ENCODE measurements at places on chromosomes 1 and 21. TPM values are rescaled to one million over a fixed set of nuclear protein-coding genes. Genes with fewer than 3 reads are reported as not detected.
A peak's percentile ranks its signal among the peaks of the same experiment; 100 is the strongest.

C1orf94 gene
- total RNA-seq: 5.8 TPM

S100PBP gene
- total RNA-seq: 68.3 TPM

SEC22B gene
- 10.7 TPM for total RNA-seq

ANGPTL3 gene
- not detected for total RNA-seq

TTC39A gene
- total RNA-seq: 5.5 TPM

- H3K27ac ChIP-seq: no peak overlapping the region
- no peaks in the 10 kb centered on the region for H3K27me3 ChIP-seq
- H3K36me3 ChIP-seq: no peaks in the 10 kb centered on the region
- no peaks in the 10 kb centered on the region for H3K4me1 ChIP-seq
- no peak overlapping the region for H3K4me3 ChIP-seq
Observed at GRCh38 chr1:67937010-67937409, 103.7 kb upstream of the GNG12 start.

- H3K4me1 ChIP-seq: peaks cover 2% of the 10 kb centered on the region
- H3K27me3 ChIP-seq: no peaks in the 10 kb centered on the region
- no peak overlapping the region for H3K27ac ChIP-seq
- no peak overlapping the region for H3K4me3 ChIP-seq
- H3K36me3 ChIP-seq: no peaks in the 10 kb centered on the region
Observed at GRCh38 chr1:86773341-86774288, 69.2 kb downstream of the SH3GLB1 start.

- no peak overlapping the region for H3K27ac ChIP-seq
- DNase-seq: no peak
- H3K36me3 ChIP-seq: no peaks in the 10 kb centered on the region
- no peaks in the 10 kb centered on the region for H3K4me1 ChIP-seq
- H3K27me3 ChIP-seq: peaks cover 8% of the 10 kb centered on the region
Observed at GRCh38 chr1:225366018-225366417, 61.8 kb downstream of the LBR start.

DNA sequence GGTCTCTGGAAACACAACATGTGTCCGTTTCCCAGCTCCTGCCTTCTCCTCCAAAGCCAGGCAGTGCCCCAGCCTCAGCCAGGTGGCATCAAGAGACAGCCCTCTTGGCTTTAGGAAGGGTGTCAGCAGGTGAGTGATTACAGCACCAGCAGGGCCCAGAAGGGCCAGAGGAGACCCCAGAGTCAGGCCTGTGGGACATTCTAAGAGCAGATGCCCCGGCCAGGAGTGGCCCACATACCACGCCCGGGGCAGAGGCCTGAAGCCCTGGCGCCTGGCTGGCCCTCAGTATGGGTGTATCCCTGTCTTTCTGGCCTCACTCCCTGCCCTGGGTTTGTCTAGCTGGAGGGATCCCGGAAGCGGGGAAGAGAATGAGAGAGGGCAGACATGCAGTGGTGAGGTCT lies 109.2 kb downstream of the CASZ1 start:
- H3K27ac ChIP-seq: no peak overlapping the region
- no peaks in the 10 kb centered on the region for H3K36me3 ChIP-seq
- no peak for DNase-seq
- peaks cover 11% of the 10 kb centered on the region for H3K4me1 ChIP-seq
- H3K27me3 ChIP-seq: no peaks in the 10 kb centered on the region
- no peak overlapping the region for H3K4me3 ChIP-seq

DNA sequence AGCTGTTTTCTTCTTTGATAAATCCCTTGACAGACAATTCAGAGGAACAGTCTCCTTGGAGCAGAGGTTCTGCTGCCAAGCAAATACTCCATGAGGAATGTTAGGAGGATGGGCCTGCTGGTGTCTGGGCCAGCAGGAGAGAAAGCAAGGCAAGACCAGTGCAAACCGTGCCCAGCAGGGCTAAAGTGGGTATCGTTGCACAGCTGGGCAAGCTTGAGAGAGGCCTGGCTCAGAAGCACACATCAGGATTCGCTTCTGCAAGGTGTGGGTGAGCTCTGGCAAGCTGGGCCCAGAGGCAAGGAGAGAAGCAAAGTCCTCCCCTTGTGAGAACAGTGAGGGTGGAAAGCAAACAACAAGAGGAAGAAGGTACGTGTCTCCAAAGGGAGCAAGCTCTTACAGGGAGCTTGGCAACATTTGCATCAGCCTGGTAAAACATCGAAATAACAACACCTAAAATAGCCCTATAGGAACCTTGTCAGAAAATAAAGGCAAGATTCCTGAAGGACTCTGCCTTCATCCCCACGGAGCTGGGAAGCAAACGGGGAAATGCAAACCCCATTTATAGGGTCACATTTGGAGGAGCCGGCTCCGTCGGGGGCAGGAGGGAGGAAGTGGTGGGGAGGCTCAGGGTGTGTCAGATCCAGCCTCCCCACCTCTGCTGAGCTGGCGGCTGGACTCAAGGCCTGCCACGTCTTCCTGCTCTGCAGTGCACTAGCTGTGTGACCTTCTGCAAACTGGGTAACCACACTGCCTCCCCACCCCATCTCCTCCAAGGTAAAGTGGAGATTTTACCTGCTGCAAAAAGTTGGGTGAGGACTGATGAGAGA lies 62.3 kb upstream of the HIVEP3 start:
- no peak for DNase-seq
- H3K27me3 ChIP-seq: no peaks in the 10 kb centered on the region
- no peak overlapping the region for H3K27ac ChIP-seq
- H3K4me3 ChIP-seq: no peak overlapping the region

GRCh38 chr1:63320022-63320721 lies 2.2 kb upstream of the FOXD3 start:
- peaks cover 4% of the 10 kb centered on the region for H3K4me1 ChIP-seq
- no peak overlapping the region for H3K27ac ChIP-seq
- peak; percentile 66 for DNase-seq
- H3K36me3 ChIP-seq: no peaks in the 10 kb centered on the region
- H3K27me3 ChIP-seq: peaks cover 55% of the 10 kb centered on the region

DNA sequence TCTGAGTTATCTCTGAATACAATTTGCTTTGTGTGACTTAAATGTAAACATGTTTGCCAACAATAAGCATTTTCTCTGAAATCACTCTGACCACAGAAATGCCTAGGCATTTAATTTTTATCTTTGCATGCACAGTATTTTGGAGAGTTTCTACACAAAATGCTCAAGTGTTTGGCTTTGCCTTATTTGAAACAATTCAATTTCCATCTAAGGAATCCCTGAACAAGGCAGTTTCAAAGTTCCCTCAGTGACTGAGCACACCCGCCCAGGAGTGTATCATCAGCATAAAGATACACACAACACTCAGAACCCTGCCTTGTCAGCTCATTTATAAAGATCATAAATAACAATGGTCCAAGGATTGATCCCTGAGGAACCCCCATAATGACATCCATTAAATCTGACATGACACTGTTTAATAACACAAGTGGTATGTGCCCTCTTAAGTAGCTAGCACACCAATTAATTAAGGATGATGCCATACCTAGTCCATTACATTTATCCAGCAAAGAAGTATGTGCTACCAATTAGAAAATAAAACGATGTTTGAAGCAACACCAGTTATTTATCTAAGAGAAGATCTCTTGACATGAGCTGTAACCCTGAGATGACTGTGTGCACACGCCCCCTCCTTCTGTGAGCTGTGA lies 585.8 kb downstream of the ADGRL2 start:
- no peak overlapping the region for H3K4me3 ChIP-seq
- H3K4me1 ChIP-seq: no peaks in the 10 kb centered on the region
- no peaks in the 10 kb centered on the region for H3K27me3 ChIP-seq
- H3K36me3 ChIP-seq: no peaks in the 10 kb centered on the region

GRCh38 chr1:192852001-192852947 lies 43.4 kb downstream of the RGS2 start:
- no peaks in the 10 kb centered on the region for H3K36me3 ChIP-seq
- no peak overlapping the region for H3K27ac ChIP-seq
- H3K4me1 ChIP-seq: no peaks in the 10 kb centered on the region
- H3K27me3 ChIP-seq: no peaks in the 10 kb centered on the region
- no peak overlapping the region for H3K4me3 ChIP-seq

DNA sequence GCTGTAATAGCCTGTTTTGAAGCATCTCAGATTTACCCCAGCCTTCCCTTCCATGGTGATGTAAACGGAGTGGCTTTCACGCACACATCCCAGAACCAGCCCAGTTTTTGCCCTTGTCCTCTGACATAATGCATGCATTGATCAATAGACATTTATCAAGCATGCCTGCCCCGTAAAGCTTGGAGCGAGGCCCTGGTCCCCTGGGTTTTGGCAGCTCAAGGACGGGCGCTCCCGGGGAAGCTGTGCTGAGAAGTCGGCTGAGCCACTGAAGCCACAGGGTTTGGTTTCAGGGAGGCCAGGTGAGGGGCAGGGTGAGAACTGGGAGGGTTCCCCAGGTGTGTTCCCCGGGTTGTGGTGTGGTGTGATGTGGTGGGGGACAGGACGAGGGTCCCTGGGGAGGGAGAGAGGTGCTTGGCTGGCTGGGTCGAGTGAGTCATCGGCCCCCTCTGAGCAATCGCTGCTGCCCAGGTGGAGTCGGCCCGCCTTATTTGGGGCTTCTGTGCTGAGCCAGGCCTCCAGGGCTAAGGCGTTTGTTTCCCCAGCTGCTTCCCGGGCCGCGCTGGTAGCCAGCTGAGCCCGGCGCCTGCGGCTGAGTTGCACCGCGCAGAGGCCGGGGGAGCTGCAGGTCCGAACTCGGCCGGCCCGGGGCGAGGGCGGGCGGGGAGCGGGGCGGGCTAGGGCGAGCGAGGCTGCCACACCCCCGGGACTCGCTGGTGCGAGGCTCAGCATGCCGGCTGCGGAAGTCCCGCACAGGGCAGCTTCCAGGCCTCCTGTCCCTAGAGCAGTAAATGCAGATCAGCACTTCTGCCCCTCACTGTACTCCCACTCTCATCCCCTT lies 23.6 kb downstream of the ATP2B4 start:
- peaks cover 8% of the 10 kb centered on the region for H3K4me1 ChIP-seq
- no peaks in the 10 kb centered on the region for H3K36me3 ChIP-seq
- DNase-seq: peak; percentile 38
- H3K27ac ChIP-seq: peak overlapping the region; percentile 61

GRCh38 chr1:186442651-186443375 lies 18.1 kb downstream of the PDC start:
- DNase-seq: no peak
- H3K27ac ChIP-seq: no peak overlapping the region
- H3K4me3 ChIP-seq: no peak overlapping the region
- H3K4me1 ChIP-seq: no peaks in the 10 kb centered on the region
- no peaks in the 10 kb centered on the region for H3K36me3 ChIP-seq

- H3K36me3 ChIP-seq: no peaks in the 10 kb centered on the region
- peaks cover 12% of the 10 kb centered on the region for H3K27me3 ChIP-seq
- no peak within 1 kb of the TSS for H3K27ac ChIP-seq
- no peak for DNase-seq
Observed at GRCh38 chr1:159009704-159010361, at the start of gene IFI16. TSS of gene IFI16 (plus strand) at chr1:159009907. CDS start at chr1:159014681, 4,774 bp downstream.

DNA sequence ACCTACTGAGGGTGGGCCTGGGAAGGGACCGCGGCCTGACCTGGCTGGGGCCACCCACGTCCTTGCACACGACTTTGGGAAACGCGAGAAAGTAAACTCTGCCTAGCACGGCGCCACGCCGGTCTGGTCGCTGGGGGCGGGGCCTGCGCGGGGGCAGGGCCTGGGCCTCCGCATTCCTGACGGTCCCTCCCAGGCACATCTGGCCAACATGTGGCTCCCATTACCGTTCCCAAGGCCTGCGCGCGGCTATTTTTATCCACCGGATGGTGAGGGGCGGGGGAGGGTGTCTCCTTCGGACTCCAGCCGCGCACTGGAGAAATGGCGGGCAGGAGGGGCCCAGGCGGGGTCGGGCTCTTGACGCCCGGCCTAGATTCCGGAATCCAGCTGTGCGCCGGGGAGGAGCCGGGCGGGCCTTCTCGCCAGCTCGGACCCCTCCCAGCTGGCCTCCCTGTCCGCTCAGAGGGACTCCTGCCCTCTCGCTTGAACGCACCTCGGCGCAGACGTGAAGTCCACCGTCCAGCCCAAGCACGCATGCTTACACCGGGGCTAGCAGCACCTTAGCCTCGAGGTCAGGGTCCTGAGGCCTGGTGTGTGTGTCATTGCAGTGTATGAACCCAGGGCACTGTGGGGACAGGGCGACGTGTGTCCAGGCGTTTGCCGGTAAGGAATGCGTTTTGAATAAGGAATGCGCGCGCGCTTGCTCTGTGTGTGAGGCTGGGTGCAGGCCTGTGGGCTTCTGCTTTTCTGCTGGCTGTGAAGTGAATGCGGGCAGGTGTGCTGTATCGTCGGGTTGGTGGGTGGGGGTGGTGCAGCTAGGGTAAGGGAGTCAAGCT lies 2.1 kb downstream of the EVA1B start:
- H3K27ac ChIP-seq: no peak overlapping the region
- H3K27me3 ChIP-seq: no peaks in the 10 kb centered on the region
- H3K4me1 ChIP-seq: no peaks in the 10 kb centered on the region
- peak; percentile 76 for DNase-seq
- H3K4me3 ChIP-seq: peak overlapping the region; percentile 56

DNA sequence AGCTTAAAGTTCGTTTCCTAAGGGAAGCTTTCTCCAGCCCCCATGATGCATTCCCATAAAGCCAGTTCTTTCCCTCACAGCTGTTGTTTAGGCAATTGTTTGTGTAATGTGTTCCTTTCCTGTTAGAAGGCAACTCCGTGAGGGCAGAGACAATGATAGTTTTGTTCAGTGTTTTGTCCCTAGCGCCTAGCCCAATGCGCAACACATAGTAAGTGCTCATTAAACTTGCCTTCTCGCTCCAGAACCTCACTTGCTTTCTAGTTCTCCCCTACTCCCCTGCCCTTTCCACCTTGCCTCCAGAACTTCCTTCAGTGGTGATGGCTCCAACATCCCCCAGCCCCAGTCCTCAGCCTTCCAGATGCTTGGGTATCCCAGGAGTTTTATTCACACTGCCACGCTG lies 115.4 kb downstream of the TMEM53 start:
- H3K4me1 ChIP-seq: 0 out of 2 replicates have a peak, but pooled peaks cover 1% of the 10 kb centered on the region
- no peaks in the 10 kb centered on the region for H3K36me3 ChIP-seq
- peaks cover 3% of the 10 kb centered on the region for H3K27me3 ChIP-seq

- no peak overlapping the region for H3K4me3 ChIP-seq
- no peaks in the 10 kb centered on the region for H3K36me3 ChIP-seq
- DNase-seq: no peak
- H3K27ac ChIP-seq: no peak overlapping the region
Observed at GRCh38 chr1:31708324-31708723, 4.5 kb upstream of the COL16A1 start.

DNA sequence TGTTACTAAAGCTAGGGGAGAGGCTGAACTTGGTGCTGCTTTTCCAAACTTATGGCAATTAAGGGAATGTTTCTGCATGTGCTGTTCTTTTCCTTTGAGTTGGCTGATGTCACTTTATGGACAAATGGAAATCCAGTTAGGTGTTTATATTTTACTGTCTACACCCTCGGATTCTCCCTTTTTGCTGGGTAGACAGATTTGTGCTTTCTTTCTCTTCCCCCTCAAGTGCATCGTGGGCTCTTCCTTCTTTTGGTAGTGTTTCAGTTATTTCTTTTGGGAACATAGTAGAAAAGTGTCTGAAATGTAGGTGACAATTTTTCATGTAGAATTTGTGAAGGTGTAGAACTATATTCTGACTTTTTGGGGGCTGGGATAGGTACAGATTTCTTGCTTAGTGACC lies 22.9 kb downstream of the SYT14 start:
- H3K27ac ChIP-seq: no peak overlapping the region
- no peaks in the 10 kb centered on the region for H3K27me3 ChIP-seq
- no peaks in the 10 kb centered on the region for H3K4me1 ChIP-seq

- no peak overlapping the region for H3K4me3 ChIP-seq
- H3K36me3 ChIP-seq: no peaks in the 10 kb centered on the region
- H3K27ac ChIP-seq: no peak overlapping the region
- no peaks in the 10 kb centered on the region for H3K4me1 ChIP-seq
Observed at GRCh38 chr1:110873856-110874255, 908 bp downstream of the CD53 start.
